ENCODE measurements at places on chromosomes 5 and 9.

- no peak for DNase-seq
These were observed 207.0 kb downstream of the TSSK1B start for GRCh38 chr5:113227798-113228197.

GRCh38 chr5:154653764-154654485 lies 101.3 kb upstream of the LARP1 start:
- peak; percentile 76 for DNase-seq

DNA sequence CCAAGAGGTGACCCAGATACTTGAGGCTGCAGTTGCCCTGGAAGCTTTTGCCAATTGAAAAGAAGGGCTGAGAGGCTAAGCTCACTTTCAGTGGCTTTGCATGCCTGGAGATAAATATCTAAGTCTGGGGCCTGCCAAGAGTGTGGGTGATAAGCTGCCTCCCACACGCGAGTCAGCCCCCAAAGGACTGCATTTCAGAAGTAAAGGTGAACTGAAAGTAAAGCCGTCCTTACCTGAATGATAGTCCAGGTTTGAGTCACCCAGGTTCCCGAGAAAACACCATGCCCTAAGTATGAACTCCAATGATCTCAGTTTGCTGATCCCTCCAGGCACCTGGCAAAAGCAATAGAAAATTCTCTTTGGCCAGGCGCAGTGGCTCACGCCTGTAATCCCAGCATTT lies 22.5 kb upstream of the N4BP3 start:
- no peak for DNase-seq

GRCh38 chr5:72234868-72235267 lies 85.2 kb downstream of the MRPS27 start:
- DNase-seq, result no peak

- DNase-seq, result no peak
These were observed 6.5 kb downstream of the RORB start for GRCh38 chr9:74503666-74504065.

- no peak for DNase-seq
These were observed 190.8 kb downstream of the ELAVL2 start for GRCh38 chr9:23635276-23635675.

DNA sequence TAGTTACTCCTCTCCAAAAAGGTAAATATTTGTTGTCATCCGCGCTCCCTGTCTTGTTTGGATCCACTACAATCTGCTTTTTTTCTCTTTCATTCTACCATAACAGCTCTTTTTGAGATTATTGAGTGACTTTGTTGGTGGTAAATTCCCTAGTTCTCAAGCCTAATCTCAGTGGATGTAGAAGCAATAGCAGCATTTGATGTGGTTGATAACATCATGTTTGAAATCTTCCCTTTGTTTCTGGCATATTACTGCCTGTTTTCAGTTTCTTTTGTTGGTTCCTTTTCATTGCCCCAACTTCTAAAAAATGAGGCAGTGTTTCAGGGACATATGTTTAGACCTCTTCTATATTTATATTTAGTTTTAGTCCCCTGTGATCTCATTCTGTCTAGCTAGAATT lies 8.9 kb downstream of the CDC42SE2 start:
- DNase-seq, result no peak

GRCh38 chr9:96884443-96884842 lies 30.1 kb upstream of the ZNF782 start:
- DNase-seq, result no peak

DNA sequence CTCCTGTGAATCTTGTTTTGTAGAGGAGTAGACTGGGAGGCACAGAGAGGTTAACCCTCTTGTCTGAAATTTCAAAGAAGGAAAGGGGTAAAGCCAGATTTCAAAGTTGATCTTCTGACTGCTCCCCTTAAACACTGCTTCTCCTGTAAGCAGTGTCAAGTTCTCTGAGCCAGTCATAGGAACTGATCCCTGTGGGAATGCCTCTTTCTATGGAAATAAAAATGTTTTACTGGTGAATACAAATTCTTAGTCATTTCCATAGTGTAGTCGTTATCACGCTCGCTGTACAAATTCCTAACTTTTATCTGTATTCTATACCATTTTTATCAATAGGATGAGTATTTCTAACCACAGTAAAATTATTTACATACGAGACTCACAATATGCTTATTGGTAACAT lies 66.3 kb upstream of the PRRC1 start:
- no peak for DNase-seq

DNA sequence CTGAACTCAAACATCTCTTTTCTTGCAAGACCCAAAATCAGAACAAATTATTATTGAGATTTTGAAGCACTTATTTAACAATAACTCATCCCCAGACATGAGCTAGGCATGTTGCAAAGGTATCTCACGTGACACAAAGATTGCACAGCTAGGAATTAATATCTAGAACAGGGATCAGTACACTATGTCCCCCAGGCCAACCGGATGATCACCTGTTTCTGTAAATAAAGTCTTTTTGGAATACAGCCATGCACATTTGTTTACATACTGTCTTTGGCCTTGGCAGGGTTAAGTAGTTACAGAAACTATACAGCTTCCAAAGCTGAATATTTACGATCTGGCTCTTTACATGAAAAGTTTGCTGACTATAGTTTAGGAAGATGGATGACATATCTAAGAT lies 287.7 kb downstream of the ACTL7B start:
- DNase-seq, result no peak

DNA sequence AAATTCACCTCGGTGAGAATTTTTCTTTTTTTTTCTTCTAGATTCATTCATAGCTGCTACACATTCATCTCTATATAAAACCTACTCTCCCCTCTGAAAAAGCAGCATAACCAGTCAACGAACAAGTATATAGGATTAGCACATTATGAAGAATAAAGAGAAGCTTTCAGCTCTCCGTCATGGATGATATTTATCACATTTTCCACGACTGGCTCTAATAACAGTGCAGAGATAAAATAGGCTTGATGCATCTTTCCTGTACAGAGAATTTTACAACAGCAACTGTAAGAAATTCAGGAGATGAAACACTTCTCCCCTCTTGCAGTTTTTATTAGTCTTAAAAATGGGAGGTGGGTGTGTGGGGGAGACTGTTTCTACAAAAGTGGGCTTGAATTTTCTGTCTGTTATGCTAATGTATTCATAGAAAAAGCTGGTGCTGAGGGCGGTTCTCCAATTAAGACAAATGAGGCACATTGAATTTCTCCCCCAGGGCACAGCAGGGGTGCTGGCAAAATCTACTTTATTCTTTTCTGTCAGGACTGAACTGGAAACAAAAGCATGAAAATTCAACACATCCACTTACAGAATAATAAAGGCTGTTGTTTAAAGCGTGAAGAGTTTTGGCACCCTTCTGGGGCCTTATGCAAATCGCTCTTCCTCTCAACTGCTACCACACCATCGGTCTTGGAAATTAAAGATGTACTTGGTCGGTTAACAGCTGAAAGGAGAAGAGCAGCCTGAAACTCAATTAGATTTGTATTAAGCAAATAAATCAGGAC lies 233.9 kb upstream of the ZNF608 start:
- DNase-seq, result no peak

DNA sequence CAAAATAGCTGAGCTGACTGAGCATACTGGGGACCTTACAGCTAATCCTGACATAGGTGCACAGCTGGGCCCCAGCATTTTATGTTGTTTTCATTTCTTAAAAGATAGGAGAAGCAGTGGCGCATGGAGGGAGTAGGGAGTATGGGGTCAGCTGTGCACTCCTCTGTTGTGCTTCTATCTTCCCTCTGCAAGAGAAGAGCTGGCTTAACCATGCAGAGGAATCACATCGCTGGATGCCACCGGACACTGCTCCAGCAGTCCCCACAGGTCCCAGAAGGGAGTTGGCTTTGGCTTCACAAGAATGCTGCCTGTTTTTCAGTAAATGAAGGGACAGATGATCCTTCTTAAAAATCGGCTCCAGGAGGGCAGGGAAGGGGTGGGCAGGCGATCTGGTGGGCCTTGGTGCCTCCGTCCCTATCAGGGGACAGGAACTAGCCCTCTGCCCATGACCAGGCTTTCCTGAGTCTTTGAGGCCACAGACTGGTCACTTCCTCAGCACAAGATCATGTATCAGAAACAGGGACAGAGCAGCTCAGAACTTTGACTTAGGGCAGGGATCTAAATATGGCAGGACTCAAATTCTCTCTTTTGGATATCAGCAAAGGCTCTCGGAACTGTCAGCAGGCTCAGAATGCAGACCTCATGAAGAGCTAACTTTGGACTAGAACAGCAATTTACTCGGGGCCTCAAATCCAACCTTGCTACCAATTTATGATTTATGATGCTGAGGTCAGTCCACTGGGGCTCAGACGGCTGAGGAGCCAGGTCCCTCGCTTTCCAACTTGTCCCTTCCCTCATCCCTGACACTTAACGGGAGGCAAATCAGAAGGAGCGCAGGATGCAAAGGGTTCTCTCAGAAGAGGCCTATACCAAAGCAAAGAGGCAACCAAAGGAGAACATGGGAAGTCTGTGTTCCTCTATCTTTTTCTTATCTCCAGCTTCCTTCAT lies 47.2 kb downstream of the MARCHF3 start:
- DNase-seq, result no peak

DNA sequence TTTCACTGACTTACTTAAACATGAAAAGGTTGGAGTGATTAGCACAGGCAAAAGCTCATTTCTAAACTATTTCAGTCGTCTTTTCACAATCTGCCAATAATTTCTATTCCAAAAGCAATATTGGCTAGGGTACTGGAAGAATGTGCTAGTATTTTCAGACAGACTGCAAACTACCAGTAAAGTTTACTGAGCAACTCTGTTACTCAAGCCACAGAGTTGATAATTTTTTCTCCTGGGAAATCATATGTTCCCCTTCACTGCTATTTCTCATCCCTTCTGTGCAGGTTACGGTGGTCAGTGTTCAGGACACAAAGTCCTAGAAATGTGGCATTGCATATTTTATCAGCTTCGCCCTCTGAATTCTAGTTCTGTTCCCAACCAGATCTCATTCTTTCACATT lies 343.3 kb upstream of the TNC start:
- no peak for DNase-seq

- DNase-seq, result no peak
These were observed 51.2 kb downstream of the DIAPH1 start for GRCh38 chr5:141567513-141568117.

GRCh38 chr9:130092910-130093309 lies 39.2 kb downstream of the GPR107 start:
- no peak for DNase-seq

DNA sequence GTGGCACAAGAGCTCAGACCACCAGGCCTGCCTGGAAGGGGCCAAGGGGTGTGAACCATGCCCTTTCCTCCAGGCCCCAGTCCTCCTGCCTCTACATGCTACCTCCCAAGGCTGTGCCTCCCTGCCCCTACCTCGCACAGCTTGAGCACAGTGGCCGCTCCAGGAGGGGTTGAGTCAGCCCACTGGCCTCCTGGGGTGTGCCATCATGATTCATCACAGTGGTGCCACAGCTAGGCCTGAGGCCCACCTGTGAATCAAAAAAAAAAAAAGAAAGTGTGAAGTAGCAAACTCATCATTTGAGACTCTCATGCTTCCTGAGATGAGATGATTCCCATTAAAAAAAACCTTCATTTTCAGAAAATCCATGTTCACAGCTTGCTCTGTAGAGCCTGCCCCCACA lies 240.5 kb downstream of the HSPA4 start:
- DNase-seq, result no peak

GRCh38 chr5:62112689-62113228 lies 193.2 kb upstream of the KIF2A start:
- DNase-seq, result no peak

DNA sequence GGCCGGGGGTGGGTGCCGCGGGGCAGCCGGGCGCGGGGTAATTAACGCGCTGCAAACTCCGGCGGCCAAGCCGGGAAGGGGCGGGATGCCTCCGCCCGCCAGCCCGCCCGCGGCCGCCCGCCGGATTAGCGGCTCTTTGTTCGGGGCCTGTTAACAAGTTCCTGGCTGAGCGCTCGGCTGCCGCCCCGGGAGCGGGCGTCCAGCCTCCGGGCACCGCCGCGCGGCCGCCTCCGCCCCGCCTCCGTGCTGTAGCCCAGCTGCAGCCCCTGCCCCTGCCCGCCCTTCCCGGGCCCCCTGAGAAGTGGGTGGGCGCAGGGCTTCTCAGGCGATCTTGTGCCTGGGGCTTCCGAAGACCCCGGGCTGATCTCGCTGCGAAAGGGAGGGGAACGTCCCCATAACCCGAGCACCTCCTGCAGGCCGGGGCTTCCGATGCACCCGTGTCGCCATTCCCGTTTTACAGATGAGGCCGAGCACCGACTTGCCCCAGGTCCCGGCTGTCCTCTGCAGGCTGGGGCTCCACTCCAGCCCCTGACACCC lies 7.5 kb downstream of the UNC5A start:
- DNase-seq, result no peak

DNA sequence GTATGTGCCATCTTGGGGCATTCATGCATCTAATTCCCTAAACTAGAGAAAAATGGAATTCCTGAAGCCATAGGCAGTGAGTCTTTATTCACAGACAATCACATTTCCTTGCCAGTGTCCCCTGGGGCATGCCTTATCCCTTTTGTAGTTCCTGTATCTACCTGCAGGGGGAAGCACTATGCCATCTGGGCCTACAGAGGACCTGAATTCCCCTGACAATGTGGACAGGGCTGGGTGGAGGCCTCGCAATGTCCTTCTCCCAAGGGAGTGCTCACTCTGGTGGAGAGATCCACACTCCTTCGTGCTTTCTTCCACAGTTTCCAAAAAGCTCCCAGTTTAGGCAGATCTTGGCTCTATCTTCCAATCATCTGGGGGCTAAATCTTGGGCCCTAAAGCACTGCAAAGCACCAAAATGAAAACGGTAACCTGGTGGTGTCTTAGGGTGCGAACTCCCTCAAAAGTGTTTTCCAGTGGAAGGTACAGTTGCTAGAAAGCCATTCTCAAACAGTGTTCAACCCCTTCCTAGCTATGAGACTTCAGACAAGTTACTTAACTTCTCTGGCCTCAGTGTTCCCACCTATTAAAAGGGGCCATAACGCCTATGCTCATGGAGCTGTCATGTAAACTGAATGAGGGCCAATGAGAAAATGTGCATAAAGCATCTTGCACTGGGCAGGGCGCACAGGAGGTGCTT lies 17.5 kb downstream of the WHRN start:
- no peak for DNase-seq

DNA sequence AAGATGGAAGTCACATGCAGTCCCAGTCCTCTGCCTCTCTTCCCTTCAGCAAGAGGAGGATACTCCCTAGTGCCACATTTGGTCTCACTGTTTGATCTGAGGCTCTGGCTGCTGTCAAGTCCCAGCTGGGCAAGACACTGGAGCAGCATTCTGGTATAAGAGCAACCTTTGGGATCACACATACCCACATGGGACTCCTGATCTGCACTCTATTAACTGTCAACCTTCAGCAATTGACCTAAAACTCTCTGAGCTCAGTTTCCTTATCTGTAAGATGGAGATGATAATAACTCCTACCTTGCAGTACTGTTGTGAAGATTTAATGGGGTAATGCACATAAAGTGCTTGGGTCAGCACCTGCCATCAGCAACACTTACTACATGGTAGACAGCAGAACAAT lies 437.9 kb downstream of the PIK3R1 start:
- no peak for DNase-seq

DNA sequence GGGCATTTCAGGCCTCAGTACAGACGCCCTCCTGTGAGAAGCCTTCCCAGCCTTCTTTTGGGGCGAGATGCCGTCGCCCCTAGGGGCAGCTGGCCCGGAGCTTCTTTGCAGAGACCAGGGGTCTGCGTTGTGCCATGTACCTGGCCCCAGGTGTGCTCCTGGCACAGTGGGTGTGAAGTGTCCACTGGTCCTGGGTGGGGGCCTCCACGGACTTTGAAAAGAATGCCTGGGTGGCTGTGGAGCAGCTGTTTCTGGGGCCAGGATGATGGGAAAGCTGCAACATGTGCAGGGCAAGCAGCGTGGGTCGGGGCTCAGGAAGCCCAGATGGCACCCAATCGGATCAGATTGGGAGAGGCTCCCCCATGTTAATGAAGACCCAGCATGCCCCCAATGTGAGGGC lies 47.8 kb downstream of the WNK2 start:
- no peak for DNase-seq
